ENCODE measurements at places on chromosomes 13 and 19.

DNA sequence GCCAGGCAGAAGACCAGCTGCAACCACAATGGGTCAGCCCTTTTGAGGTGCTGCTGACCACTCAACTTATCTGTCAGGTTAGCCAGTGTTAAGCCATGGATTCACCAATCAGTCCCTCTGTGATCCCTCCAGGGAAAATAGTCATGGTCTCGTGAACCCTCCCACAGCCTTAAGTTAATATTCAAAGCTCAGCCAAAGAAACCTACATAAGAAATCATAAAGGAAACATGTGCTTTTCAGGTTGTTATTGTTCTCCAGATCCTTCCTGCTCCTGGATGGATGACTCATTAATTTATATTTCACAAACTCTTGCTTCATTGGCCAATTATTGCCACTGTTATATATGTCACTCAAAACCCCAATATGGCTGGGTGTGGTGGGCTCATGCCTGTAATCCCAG, 161.9 kb downstream of the B3GLCT start:
- DNase-seq, result peak; percentile 11

GRCh38 chr19:19652482-19653295, 9.2 kb upstream of the GMIP start:
- peak; percentile 30 for DNase-seq

DNA sequence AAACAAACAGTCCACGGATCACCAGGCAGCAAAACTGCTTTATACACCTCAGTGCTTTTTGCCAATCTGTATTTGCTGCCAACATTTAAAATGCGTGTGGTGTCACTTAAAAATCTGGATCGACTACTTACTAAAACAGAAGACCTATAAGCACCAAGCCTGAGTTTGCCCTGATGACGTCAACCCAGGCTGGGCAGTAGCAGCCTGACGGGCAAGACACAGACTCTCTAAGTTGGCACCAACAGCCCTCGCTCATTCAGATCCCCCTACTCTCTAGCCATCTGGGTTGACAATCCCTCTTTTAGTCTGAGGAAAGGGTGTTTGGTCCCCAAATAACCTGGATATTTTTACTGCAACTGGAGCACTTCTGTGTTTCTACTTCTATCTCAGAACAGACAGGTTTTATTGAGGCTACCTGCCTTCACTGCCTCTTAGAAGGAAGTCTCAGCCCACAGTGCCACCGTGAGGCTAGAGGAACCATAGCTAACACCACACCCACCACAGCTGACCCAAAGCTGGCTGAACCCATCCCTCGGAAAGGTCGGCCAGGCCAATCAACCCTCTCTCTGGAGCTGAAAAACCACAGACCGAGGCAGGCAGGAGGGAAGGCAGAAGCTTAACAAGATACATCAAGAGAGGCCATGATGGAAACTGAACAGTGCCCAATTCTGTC, 6.9 kb downstream of the SUGP2 start:
- DNase-seq, result peak; percentile 83

GRCh38 chr19:28641395-28641794, 571.6 kb downstream of the UQCRFS1 start:
- DNase-seq, result no peak

GRCh38 chr19:55071913-55072312, 3.8 kb upstream of the EPS8L1 start:
- no peak for DNase-seq

- no peak for DNase-seq
These were observed 21.3 kb downstream of the ZNF77 start for GRCh38 chr19:2923510-2923909.

- DNase-seq, result no peak
These were observed 66.2 kb downstream of the GNG7 start for GRCh38 chr19:2636141-2636896.

DNA sequence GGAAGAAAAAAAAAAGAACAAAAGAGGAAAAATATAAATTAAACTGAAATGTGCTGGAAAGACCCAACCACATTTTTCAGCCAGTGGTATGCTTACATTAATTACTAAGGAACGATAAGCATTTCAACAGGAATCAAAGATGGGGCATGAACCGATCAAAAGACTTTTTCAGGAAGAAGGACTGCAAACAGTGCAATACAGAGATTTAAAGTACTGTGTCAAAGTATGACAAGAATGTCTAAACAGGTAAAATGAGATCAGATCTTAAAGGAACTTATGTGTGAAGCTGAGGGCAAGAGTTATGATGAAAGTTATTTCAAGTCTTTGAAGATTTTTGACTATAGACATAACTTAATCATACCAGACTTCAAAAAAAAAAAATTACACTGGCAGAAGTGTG, 1761.8 kb downstream of the SLITRK5 start:
- no peak for DNase-seq

- DNase-seq, result no peak
These were observed 75.4 kb downstream of the PEG3 start for GRCh38 chr19:56765137-56765536.

DNA sequence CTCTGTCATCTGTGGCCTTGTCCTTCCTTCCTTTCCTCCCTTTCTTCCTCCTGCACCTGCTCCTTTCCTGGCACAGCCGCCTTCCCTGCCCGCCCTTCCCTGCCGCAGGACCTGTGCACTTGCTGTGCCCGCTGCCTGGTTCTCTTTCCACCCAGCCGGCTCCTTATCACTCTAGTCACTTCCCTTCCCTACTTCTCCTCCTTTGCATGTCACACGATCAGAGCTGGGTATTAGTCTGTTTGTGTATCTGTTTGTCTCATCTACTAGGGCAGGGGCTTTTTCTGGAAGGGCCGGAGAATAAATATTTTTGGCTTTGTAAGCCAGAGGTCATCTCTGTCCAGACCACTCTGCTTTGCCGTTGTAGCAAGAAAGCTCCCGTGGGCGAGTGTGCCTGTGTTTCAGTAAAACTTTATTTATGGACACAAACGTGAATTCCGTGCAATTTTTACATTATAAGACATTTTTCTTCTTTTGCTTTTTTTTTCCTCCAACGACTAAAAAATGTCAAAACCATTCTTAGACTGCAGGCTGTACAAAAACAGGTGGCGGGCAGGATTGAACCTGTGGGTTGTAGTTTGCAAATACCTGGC, 6.1 kb downstream of the KDM4B start:
- no peak for DNase-seq

- DNase-seq, result no peak
These were observed 5.4 kb downstream of the MADCAM1 start for GRCh38 chr19:501646-502045.

GRCh38 chr13:27644302-27644701, 22.6 kb downstream of the POLR1D start:
- peak; percentile 26 for DNase-seq

- DNase-seq, result no peak
These were observed 809.6 kb downstream of the EFNB2 start for GRCh38 chr13:105725887-105726286.

GRCh38 chr19:14978161-14978776, 1.4 kb downstream of the SLC1A6 start:
- no peak for DNase-seq

DNA sequence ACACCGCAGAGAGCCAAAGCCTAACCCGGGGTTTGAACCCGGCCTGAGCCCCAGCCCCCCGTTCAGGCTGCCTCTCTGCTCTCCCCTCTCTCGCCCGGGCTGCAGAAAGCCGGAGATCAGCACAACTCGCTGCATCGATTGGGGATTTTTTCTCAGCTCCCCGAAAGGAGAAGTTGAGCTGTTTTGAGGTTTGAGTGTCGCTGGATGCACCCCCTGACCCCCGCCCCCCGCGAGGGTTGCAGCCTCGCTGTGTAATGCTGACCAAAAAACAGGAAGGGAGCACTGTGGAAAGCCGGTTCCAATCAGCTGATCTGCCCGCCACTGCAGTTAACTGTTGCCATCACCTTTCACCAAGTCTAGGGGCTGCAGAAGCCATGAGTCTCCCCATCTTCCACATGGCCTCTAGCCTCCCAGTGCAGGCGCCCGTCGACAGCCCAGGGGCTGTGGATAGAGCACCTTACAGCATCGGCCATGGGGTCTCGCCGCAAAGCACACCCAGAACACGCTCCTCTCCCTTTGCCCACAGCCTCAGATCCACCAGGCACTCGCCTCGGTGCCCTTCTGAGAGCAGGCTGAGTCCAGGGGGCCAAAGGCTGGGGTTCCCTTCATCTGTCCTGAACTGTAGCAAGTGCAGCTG, 34.5 kb downstream of the MYO9B start:
- DNase-seq, result no peak

DNA sequence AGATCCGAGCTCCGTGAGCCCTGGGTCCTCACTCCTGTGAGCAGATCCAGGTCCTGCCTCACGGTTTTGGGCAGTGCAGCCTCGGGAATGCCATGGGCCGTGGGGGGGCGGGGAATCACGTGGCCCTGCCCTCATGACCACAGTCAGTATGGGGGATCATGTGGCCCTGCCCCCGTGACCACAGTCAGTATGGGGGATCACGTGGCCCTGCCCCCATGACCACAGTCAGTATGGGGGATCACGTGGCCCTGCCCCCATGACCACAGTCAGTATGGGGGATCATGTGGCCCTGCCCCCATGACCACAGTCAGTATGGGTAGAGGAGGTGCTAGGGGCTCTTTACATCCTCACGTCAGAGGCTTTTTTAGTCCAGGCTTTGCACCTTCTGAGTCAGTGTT, 64.3 kb upstream of the F7 start:
- DNase-seq, result peak; percentile 70

- DNase-seq, result no peak
These were observed 174.8 kb downstream of the LACC1 start for GRCh38 chr13:44054525-44054924.

All from myocyte (in vitro differentiated cells).